K562 (cell line): ENCODE measurements at places on chromosomes 4 and X. TPM values are rescaled to one million over a fixed set of nuclear protein-coding genes. Genes with fewer than 3 reads are reported as not detected.

DNA sequence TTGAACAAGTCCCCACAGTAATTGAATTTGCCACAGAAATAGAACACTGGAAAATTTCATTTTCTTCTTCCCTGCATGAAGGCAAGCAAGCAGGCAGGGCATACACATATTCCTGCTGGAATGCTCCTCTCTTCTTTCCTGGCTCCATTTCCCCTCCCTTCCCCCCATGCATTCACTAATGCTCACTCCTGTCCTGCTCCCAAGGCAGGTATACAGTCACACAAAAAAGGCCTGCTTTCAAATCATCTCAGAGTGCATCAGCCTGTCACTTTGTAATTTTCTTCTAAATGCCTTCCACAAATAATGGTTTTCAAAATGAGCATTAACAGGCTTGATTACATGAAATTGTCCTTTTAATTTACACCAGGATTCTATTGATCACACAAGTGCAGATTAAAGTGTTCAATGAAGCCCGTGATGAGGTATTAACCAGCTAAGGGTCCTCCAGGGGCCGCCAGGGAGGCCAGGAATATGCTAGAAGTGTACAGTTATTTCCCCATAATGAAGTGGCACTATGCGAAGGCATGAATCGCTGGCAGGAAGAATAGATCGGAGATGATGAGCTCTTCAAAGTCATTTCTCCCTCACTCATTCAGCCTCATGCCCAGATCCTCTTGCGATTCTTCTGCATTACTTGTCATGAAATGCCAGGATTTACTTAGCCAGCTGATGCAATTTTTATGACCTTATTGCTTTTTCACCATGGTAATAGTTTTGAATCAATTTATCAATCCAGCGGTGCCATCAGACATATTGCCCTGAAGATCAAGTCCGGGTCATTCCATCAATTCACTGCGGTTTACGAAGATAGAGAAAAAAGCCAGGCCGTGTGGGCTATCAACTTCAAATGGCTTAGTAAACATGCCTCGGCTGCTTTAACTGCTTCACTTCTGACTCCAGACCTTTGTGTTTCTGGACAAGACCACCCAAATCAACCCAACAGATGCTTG lies 243.5 kb downstream of the GPAT3 start:
- no peak for DNase-seq

GRCh38 chr4:183343730-183344129 lies 21.5 kb upstream of the CLDN24 start:
- no peak for DNase-seq

ACE2 gene
- not detected in 2 replicates for total RNA-seq

ARMCX4 gene
- total RNA-seq: 0.04 and 0.11 TPM in 2 replicates

DNA sequence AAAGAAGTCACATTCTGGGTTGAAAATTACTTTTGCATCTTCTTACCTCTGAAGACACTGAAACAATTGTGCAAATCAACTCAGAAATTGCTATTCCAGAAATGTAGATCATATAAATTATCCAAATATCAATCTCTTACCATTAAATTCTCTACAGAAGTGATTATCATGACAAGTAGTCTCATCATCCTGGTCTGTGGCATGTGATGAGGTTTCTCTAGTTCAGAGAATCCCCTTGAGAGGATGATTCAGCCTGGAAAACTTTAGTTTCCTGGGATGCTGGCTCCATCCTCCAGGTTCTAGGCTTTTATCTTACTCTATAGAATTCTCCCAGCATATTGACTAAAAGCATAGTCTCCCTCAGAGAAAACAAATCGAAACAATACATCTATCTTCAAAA lies 76.2 kb upstream of the S100G start:
- DNase-seq: no peak

GRCh38 chr4:140156529-140157171 lies 2.7 kb upstream of the MAML3 start:
- DNase-seq: no peak

SHROOM2 gene
- total RNA-seq: not detected in 2 replicates

- peak; percentile 80 for DNase-seq
These were observed 61.1 kb upstream of the VAMP7 start for GRCh38 chrX:155819966-155820491.

FATE1 gene
- not detected in 2 replicates for total RNA-seq

TEX13C gene
- total RNA-seq: not detected in 2 replicates

GRCh38 chrX:153794897-153795816 lies 689 bp downstream of the SSR4 start:
- DNase-seq: peak; percentile 61
